ENCODE measurements at places on chromosomes 7 and 10.
A peak's percentile ranks its signal among the peaks of the same experiment; 100 is the strongest.

DNA sequence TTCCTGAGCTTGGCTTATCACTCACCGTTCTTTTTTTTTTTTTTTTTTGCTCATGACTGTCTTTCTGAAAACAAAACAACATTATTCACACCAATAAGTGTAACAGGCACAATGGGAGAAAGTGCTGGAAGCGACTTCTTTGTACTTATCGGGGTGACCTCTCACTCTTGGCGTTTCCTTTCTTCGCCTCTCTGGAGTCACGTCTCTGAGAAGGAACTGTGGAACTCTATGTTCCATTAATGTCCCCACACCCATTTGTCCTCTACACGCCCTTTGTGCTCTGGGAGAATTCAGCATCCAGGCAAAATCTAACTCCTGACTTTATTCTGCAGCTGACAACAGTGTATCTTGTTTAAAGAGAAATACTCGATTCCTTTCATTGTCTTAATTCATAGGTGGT is 70.8 kb upstream of the FAM204A start:
- no peak for DNase-seq

DNA sequence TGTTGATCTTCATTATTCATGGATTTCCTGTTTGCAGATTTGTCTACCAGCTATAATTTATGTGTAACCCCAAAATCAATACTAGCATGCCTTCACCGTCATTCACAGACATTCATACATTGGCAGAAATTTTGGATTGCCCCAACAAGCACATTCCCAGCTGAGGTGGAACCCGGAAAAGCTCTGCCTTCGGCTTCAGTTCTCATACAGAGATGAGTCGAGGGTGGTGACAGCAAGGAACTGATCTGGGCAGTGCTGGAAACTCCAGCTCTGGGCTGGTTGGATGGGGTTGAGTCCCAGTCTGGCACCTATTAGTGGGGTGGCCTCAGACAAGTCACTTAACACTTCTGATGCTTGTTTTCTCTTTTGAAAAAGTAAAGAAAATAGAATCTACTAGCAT is 267.5 kb downstream of the SNX13 start:
- DNase-seq = no peak

DNA sequence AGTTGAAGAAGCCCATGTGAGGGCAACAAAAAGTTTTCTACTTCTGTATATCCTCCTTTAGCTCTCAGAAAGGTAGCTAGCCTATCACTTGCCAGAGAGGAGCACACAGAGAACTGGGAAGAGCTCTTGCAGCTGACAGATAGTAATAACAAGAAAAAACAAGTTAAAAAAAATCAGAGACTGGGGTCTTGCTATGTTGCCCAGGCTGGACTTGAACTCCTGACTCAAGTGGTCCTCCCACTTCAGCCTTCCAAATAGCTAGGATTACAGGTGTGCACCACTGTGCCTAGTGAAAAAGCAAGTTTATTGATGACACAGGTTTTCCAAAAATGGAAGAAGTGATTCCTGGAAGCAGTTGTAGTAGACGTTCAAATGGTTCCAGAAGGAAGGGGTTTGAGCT is 93.6 kb downstream of the CLEC2L start:
- DNase-seq = no peak

GRCh38 chr10:80945264-80945880 is 407.7 kb downstream of the SH2D4B start:
- DNase-seq = peak; percentile 40

DNA sequence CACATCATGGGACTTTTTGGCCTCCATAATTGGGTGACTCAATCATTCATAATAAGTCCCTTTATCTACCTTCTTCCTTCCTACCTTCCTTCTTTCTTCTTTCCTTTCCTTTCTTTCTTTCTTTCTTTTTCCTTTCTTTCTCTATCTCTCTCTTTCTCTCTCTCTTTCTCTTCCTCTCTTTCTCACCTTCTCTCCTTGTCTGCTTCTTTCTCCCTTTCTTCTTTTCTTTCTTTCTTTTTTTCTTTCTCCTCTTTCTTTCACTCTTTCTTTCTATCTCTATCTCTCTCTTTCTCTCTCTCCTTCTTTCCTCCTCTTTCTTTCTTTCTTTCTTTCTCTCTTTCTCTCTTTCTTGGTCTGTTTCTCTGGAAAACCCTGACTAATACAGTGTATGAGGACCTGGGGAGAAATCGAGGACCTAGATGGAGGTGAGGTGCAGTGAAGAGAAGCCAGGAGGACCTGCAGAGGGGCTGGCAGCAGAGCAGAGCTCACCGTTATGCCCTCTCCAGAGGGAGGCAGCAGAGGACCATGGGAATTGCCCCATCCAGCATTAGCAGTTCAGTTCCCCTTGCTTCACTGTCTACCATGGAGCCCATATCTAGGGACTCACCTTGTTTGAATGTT is 52.7 kb upstream of the BTRC start:
- DNase-seq = peak; percentile 31

DNA sequence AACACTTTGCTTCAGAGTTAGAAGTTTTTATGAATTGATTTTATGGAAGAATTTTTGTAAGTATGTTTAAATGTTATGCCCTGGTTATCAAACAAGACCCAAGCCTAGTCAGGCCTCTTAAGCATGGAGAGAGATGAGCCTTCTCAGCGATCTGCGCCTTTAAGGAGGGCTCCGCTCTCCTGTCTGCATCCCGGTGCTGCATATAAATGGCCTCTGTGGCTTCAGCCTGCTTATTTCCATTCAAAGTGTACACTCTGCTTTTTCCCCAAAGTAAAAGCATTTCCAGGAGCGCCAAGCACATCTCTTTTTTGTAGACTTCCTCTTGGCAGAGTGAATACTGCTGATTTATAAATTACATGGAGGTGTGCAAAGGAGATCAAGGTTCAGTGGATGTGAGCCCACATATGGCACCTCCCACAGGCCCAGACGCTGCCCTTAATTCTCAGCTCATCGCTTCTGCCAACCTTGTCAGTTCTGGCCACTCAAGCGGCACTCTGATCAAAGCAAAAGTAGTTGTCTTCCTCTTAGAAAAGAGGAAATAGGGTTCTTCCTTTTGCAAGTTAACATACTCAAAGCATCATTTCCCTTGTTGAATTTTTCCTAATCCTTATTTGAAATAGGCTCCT is 70.0 kb upstream of the SFMBT2 start:
- DNase-seq = no peak

GRCh38 chr7:486216-486743 is 33.4 kb downstream of the PDGFA start:
- DNase-seq = no peak

- DNase-seq = no peak
Measured at GRCh38 chr7:25246306-25246705, 18.0 kb upstream of the NPVF start.

DNA sequence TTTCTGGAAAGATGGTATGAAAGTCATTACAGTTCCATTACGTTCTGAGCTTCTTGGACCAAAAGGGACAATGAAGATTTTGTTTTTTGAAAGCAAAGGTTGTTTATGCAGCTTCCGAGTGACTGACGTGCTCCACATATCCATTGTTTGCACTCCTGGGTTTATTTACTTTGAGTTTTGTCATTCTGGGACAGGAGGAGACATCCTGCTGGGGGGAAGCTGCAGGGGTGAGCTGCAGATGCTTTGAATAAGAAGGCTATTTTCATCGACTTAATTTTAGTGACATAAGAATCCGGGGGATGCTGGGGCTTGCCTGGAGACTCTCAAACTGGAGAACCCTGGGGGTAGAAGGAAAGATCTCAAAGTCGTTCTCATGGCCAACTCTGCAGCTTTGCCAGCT is 12.7 kb upstream of the SFMBT2 start:
- no peak for DNase-seq

DNA sequence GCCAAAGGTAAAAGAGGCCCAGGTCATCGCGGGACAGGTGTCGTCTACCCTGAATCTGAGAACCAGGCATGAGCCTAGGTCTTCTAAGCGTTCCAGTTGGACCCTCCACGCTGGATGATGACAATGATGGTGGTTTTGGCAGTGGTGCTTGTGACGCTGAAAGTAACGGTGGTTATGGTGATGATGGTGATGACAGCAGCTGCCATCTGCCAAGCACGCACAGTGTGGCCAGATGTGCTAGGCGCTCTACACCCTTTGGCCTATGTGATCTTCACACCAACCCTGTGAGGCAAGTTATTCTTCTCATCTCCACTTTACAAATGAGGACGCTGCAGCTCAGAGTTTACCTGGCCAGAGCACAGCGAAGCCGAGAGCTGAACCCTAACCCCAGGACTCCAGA is 93.9 kb downstream of the FAM53B start:
- DNase-seq = no peak

DNA sequence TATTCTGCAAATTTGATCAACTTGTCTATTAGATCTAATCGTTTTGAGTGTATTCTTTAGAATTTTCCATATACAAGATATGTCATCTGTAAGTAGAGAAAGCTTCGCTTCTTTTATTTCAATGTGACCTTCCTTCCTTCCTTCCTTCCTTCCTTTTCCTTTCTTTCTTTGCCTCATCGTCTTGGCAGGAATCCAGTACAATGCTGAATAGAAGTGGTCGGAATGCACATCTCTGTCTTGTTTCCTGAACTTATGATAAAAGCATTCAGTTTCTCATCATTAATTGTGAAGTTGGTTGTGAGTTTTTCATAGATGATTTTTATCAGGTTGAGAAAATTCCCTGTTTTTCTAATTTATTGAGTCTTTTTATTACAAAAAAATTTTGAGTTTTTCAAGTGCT is 300.7 kb upstream of the ZNF32 start:
- no peak for DNase-seq

- DNase-seq = no peak
Measured at GRCh38 chr7:128938544-128939074, 882 bp downstream of the IRF5 start.

- DNase-seq = no peak
Measured at GRCh38 chr7:2860627-2861133, 16.6 kb upstream of the GNA12 start.

DNA sequence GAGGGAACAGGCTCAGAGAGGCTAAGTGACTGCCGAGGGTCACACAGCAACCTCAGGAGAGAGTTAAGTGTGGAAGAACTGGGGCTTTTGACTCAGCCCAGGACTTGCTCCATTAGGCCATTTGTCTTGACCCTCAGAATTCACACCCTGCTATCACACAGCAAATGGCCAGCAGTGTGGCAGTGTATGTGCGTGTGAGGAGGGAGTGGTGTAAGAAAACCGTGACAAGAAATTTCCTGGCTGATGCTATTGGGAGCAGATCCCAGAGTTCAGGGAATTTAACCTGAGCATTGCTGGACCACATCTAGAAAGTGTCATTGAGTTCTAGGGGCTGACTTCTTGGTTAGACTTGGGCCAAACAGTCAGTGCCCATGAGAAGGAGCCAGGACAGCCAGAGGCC is 18.4 kb downstream of the VWA2 start:
- DNase-seq = no peak

- DNase-seq = no peak
Measured at GRCh38 chr10:28595613-28596012, 62.7 kb downstream of the WAC start.

DNA sequence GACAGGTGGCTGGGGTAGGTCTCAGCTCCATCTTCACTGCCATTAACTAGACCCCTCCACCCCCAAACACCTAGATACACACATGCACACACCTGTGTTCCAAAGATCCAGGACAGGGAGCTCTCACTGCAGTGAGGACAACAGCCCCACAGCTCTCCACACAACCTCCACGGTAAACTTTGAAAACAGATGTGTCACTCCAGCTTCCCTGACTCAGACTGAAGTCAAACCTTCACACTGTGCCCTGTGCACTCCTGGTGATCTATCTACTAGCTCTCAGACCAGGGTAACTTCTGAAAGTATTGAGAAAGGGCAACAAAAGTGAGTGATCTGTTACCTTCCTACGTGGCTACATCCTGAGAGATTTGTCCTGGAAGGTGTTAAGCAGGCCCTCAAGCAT is 519.8 kb downstream of the XPNPEP1 start:
- DNase-seq = no peak

DNA sequence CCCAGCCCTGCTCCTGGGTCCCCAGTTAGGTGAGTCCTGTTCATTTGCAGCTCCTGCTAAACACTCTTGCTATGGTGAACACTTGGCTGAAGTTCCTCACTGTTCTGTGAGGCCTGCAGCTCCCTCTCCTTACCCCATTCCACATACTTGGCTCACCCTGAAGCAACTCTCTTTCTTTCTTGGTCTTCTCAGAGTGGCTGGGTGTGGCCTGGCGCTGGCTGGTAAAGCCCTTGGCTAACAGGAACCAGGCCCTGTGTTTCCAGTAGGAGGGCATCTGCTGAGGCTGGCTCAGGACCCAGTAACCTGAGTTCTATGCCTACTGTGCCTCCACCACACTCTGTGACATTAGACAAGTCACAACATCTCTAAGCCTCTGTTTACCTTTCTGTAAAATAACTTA is 53.1 kb upstream of the COL13A1 start:
- DNase-seq = no peak

- no peak for DNase-seq
Measured at GRCh38 chr7:92276460-92276864, 30.7 kb downstream of the ANKIB1 start.

GRCh38 chr10:75238182-75239095 is 2.7 kb upstream of the COMTD1 start:
- no peak for DNase-seq

DNA sequence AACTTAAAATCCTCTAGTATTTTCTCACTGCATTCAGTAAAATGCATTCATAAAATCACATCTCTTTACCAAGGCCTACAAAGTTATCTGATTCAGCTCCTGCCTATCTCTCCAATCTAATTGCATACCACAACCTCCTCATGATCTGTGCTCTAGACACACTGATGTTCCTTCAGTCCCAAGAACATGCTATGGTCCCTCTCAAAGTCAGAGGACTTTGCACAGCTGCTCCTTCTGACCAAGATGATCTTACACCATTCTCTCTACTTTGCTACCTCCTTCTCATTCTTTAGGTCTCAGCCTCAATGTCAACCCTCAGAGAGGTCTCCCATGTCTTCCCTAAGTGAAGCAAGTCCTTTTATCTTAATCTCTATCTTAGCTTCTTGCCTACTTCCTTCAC is 45.5 kb downstream of the CAV1 start:
- DNase-seq = no peak

DNA sequence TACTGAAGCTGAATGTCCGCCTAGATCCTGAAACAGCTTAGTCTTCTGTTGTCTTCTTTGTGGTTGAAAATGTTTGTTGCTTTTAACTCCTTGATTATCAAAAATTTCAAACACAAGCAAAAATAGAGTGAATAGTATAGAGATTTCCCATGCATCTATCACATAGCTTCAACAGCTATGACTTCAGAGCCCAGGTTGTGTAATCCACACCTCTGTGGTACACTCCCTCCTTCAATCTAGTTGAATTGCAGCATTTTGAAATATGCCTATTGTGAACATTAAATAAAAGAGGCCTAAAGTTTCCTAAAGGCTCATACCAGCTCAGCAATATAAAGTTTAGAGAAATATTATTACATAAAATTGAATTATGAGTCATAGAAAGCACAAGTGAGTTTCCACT is 204.7 kb upstream of the HDAC9 start:
- no peak for DNase-seq

- peak; percentile 8 for DNase-seq
Measured at GRCh38 chr7:159128767-159129166, 15.9 kb downstream of the VIPR2 start.

DNA sequence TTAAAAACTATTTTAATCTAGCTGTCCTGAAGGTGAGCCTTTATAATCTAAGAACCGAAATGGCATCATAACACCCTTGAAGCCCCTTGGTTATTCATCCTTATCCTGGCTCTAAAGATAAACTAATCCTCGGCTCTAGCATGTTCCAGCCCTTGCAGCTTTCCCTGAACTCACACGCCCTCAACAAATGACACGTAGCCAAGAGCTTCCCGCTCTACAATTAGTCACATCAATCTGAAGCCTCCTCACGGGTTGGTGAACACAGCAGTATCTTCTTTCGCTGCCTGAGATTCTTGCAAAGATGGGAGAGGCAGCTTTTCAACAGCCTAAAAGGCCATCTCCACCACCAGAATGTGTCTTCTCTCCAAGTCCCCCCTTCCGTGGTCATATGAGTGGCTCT is 4.1 kb downstream of the FRMD4A start:
- DNase-seq = no peak

- DNase-seq = no peak
Measured at GRCh38 chr10:22824520-22824919, 103.3 kb upstream of the ARMC3 start.

Data from femur (tissue), 1 donor.